Stimulated activated CD4-positive, alpha-beta T cell treated with anti-CD3 and anti-CD28 coated beads, Interleukin-2, amount 100 ng/mL, for 48 hours (primary cell): ENCODE measurements at places on chromosomes 1 and 21.

- DNase-seq: no peak
Observed at GRCh38 chr1:184553845-184554244, 167.0 kb downstream of the C1orf21 start.

DNA sequence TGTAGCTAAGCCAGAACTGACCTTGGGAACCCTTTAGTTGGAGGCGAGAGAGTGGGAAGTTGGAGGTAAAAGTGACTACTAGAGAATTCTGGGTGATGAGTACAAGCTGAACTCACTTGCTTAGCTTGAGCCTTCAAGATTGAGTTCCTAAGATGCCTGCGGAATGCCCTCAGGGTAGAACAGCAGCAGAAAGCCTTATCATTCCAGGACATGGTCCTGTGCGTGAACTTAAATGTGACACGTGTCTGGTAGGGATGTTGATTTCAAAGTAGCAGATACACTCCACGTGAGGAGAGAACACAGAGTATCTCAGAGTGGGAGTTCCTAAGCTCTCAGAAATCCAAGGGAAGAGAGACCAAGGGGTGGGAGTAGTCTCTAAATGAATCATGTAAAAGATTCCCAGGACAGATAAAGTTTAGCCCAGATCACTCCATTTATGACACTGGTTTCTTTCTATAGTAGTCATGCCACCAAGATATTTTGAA is 60.1 kb downstream of the KCNK1 start:
- DNase-seq: no peak

- no peak for DNase-seq
Observed at GRCh38 chr21:46056450-46056903, 41.4 kb upstream of the COL6A2 start.

DNA sequence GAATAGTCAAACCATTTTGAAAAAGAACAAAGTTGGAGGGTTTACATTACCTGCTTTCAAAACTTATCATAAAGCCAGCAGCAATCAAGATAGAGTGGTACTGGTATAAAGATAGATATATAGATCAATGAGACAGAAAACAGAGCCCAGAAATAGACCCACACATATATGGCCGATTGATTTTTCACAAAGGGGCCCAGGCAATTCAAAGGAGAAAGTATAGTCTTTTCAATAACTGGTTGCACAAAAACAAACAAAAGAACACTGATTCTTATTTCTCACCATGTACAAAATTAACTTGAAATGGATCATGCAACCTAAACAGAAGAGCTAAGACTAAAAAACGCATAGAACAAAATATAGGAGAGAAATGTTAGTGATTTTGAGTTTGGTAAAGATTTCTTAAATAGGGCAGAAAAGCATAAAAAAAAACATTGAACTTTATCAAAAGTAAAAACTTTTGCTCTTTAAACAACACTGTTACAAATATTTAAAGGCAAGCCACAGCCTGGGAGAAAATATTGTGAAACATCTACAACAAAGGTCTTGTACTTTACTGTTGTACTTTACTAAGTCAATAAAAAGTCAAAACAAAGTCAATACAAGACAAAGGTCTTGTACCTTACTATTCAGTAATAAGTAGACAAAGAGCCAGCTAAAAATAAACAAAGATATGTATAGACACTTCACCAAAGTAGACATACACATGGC is 50.2 kb downstream of the ST3GAL3 start:
- no peak for DNase-seq

DNA sequence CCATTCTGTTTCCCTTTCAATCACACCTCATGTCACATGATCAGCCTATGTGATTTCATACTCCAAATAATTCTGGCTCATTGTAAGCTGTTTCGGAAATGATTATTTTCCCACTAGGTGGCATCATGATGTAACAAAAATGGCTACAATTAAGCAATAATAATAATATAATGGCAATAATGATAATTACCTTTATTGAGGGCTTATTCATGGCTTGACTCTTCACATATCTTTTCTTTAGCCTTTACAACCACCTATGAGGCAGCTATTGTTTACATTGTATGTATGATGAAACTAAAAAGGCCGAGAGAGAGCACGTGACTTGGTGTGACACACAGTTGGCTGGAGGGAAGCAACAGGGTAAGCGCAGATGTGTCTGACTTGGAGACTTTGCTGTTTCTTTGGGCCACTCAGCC is 12.5 kb upstream of the KPRP start:
- no peak for DNase-seq

GRCh38 chr1:41957568-41957967 is 38.8 kb upstream of the HIVEP3 start:
- no peak for DNase-seq

GRCh38 chr1:203146042-203146369 is 18.5 kb downstream of the ADORA1 start:
- DNase-seq: no peak

- no peak for DNase-seq
Observed at GRCh38 chr1:109539676-109540075, at the start of gene GPR61. GPR61 (plus strand) TSS chr1:109539872; CDS start chr1:109543023, 3,151 bp downstream.

DNA sequence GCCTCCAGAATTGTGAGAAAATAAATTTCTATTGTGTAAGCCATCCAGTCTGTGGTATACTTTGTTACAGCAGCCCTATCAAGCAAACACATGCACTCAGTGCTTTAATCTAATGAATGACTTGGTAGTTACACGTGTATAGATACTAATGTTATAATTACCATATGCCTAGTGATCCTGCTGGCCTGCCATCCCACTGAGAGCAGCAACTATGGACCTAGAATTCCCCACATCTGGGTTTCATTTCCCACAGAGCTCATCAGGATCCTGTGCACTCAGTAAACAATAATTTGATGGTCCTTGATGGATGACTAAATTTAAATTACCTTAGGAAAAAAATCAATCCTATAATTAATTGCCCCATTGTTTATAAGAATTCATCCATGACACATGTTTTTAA is 86.5 kb upstream of the RGS1 start:
- DNase-seq: no peak

DNA sequence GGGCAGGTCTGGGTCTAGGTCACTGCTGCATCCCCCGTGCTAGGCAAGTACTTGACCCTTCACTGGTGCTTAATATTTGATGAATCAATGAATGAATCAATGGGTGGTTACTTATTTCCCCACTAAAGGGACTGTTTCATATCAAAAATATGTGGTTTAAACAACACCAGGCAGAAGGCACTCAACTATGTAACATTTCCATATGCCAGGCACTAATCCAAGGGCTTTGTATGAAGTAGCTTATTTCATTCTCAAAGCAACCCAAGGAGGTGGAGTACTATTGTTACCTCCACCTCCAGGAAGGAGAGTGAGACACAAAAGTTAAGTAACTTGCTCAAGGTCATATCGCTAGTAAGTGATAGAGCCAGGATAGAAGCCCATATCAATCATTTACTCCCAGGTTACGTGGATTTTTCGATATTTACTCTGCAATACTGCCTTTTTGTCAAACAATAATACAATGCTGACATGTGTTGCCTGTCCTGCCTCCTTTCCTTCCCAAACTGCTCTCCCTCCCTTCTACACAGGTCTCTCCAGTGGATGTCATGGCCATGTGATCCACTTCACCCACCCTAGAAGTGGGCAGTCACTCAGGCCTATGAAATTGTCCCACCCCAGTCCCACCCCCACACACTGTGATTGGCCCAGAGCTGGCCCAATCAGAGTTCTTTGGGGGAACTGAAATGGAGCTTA is 142.8 kb downstream of the ETS2 start:
- no peak for DNase-seq

- no peak for DNase-seq
Observed at GRCh38 chr1:89262643-89263042, 10.0 kb downstream of the GBP5 start.

DNA sequence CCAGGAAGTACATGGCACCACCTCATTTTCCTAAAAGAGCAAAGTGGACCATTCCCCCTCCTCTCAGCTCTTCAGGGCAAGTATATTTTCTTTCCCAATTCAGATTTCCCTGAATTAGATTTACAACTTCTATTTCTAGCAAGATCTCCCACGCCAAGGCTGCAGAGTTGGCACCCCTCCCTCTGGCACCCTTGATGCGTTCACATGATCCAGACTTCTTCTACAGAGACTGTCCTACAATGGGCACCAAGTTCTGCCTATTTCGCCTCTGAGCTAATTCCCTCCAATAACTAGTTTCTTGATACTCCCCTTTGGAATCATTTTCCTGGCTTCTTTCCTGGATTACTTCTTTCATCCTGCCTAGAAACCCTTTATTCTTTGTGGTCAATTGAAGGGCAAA is 122.0 kb downstream of the CDC7 start:
- DNase-seq: no peak

GRCh38 chr1:24321697-24322469 is 2.7 kb downstream of the GRHL3 start:
- peak; percentile 72 for DNase-seq

GRCh38 chr1:224675590-224675989 is 59.5 kb downstream of the CNIH3 start:
- DNase-seq: no peak

- no peak for DNase-seq
Observed at GRCh38 chr21:43357715-43358430, 69.1 kb downstream of the SIK1 start.

GRCh38 chr1:12604114-12604874 is 13.7 kb downstream of the DHRS3 start:
- no peak for DNase-seq

GRCh38 chr1:9371391-9371935 is 78.8 kb downstream of the SPSB1 start:
- no peak for DNase-seq

GRCh38 chr1:192527950-192528349 is 47.6 kb upstream of the RGS1 start:
- no peak for DNase-seq

- no peak for DNase-seq
Observed at GRCh38 chr21:15797577-15798363, 68.0 kb downstream of the USP25 start.

- no peak for DNase-seq
Observed at GRCh38 chr1:59262631-59263030, 34.3 kb upstream of the FGGY start.

GRCh38 chr1:7783178-7783711 is 846 bp upstream of the PER3 start:
- peak; percentile 15 for DNase-seq

GRCh38 chr21:39984286-39984991 is 117.2 kb downstream of the PCP4 start:
- DNase-seq: no peak

DNA sequence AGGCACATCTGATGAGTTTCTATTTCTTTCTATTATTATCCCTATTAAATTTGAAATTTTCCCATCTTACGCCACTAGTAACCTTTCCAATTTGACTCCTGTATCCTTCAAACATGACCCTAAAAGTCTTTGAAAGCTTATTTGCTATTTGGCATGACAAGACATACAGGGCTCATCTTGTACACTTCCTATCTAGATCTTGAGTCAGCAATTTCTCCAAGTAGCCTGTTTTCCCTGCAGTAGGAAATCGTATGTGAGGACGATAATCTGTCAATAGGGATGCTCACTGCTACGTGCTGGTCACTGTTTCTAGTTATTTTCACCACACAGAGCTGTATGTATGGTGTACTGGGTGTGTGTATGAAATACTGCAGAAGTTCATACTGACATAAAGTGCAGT is 142.7 kb downstream of the CDC42BPA start:
- DNase-seq: no peak

GRCh38 chr1:37197411-37197810 is 163.1 kb upstream of the GRIK3 start:
- DNase-seq: no peak

- DNase-seq: no peak
Observed at GRCh38 chr1:198465201-198466144, 75.0 kb downstream of the ATP6V1G3 start.

GRCh38 chr1:1908506-1908791 is 6.6 kb upstream of the CALML6 start:
- no peak for DNase-seq

GRCh38 chr1:223730479-223731132 is 18.3 kb downstream of the CAPN2 start:
- no peak for DNase-seq

DNA sequence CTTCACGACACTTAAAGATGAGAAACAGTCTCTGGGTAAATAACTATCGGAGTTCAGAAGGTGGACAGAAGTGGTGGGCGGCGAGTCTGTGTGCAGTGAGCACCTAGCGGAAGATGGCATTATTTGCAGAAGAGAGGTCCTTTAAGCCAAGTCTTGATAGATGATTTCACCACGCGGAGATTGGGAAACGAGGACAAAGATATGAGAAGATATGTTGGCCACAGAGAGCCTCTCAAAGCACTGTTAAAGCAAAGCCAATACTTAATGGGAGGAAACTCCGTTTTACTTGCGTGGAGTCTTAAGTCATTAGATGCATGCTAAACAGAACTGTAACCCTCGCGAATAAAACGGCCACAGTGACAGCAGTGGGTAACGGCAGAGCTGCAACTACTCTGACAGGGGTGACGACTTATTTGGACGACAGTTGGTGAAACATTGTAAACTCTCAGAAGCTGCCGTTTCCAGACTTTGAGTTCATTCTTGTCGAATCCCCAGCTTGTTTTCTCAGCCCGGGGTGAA is 577 bp upstream of the CEP350 start:
- peak; percentile 32 for DNase-seq

DNA sequence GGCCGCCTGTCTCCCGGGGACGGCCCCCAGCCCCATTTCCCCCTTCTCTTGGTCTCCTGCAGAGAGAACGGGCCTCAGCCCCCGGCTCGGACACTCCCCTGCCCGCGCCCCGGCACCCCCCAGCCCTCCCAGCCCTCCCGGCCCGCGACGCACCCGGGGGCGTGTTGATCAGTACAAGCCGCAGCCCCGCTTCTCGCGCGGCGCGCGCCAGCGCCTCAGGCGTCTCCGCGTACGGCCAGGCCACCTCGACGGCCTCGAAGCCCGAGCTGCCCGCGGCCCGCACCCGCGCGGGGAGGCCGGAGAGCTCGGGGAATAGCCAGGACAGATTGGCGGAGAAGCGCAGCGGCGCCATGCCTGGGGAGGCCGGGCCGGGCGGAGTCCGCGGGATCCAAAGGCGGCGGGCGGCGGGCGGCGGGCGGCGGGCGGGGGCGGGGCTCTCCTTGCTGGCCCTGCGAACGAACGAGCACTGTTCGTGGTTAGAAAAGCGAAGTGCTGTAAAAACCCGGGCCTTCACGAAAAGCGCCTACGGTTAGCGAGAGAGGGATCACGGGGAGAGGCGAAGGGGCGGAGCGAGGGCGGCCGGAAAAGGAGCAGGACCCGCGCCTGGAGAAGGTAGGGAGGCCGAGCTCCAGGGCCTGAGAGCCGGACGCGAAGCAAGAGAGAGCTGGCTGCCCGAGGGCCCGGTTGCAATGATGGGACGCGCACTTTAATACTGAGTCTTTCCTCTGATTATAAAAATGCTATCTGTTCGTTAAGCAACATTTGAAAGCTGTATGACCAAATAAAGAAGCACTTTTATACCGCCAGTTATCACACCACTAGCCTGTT is at the start of gene HYI:
TSS of gene HYI (minus strand) at position 490 of the 828 bp plus-strand sequence. CDS start at position 352, 138 bp downstream.
- peak; percentile 59 for DNase-seq
